Esophagus squamous epithelium (tissue), 5 donors: ENCODE measurements at places on chromosomes 3 and 15. TPM values are rescaled to one million over a fixed set of nuclear protein-coding genes. Genes with fewer than 3 reads are reported as not detected.

GRCh38 chr3:50474717-50475116 is 28.7 kb downstream of the CACNA2D2 start:
- H3K27me3 ChIP-seq: no peaks in the 10 kb centered on the region
- H3K4me1 ChIP-seq: no peaks in the 10 kb centered on the region
- no peak overlapping the region for H3K4me3 ChIP-seq

- peak within 1 kb of the TSS; percentile 93 for H3K27ac ChIP-seq
- peak within 1 kb of the TSS; percentile 90 for H3K4me3 ChIP-seq
- H3K4me1 ChIP-seq: peaks cover 27% of the 10 kb centered on the region
- DNase-seq: peak; percentile 91
Observed at GRCh38 chr15:72272213-72272996, at the start of gene PARP6. PARP6 (minus strand) TSS chr15:72272554; CDS start chr15:72267477, 5,077 bp downstream.

GRCh38 chr3:34106879-34107278 is 308.4 kb downstream of the PDCD6IP start:
- no peak overlapping the region for H3K4me3 ChIP-seq
- H3K36me3 ChIP-seq: no peaks in the 10 kb centered on the region
- H3K4me1 ChIP-seq: no peaks in the 10 kb centered on the region
- no peaks in the 10 kb centered on the region for H3K27me3 ChIP-seq
- no peak overlapping the region for H3K27ac ChIP-seq

DNA sequence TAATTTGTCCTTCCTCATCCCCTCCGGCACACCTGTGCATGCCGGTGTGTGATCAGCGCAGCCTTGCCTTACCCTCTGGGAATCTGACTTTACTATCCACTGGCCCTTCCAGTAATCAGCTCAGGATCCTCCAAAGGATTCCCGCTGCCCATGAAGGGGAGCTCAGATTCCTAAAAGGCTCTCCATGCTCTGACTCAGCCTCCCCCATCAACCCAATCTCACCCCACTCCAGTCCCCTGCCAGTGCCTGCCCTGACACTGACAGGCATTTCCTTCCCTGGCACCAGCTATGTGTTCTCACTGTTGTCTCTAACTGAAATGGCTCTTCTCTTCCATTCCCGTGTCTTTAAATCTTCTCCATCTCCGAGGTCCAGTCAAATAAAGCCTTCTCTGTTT is 7.3 kb upstream of the BCL2A1 start:
- no peak overlapping the region for H3K4me3 ChIP-seq
- peaks cover 3% of the 10 kb centered on the region for H3K4me1 ChIP-seq
- DNase-seq: no peak
- no peaks in the 10 kb centered on the region for H3K27me3 ChIP-seq
- no peaks in the 10 kb centered on the region for H3K36me3 ChIP-seq
- peak overlapping the region; percentile 45 for H3K27ac ChIP-seq

DNA sequence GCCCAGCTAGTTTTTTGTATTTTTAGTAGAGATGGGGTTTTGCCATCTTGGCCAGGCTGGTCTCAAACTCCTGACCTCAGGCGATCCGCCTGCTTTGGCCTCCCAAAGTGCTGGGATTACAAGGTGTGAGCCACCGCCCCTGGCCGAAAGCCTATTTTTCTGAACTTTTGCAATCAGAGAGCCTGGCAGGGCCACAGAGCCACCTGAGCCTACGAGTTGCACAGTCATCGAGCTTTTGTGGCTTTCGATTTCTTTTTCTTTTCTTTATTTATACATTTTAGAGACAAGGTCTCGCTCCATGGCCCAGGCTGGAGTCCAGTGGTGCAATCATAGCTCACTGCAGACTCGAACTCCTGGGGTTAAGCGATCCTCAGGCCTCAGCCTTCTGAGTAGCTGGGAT is 140.4 kb downstream of the NSMCE3 start:
- H3K27ac ChIP-seq: no peak overlapping the region
- H3K36me3 ChIP-seq: no peaks in the 10 kb centered on the region
- H3K4me3 ChIP-seq: no peak overlapping the region
- no peaks in the 10 kb centered on the region for H3K27me3 ChIP-seq

GRCh38 chr3:182115328-182116015 is 403.7 kb downstream of the SOX2 start:
- H3K27ac ChIP-seq: peak overlapping the region; percentile 62
- no peak for DNase-seq
- no peaks in the 10 kb centered on the region for H3K27me3 ChIP-seq
- H3K36me3 ChIP-seq: no peaks in the 10 kb centered on the region
- H3K4me1 ChIP-seq: no peaks in the 10 kb centered on the region

DNA sequence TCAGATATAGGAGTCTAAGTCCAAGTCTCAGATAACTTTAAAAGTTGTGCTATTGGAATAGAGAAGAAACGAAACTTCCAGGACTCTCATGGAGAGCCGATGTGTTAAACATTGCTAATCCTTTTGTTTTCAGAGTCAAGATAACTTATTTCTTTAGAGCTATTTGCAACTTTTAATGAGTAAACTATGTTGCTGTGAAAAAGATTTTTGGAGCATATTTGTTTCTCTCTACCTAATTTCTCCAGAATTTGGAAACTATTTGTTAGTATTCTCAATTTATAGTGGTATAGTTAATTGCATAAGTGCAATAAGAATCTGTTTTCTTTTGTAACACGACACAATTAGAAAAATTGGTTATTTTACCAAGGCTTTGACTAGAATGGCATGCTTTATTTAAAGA is 588.9 kb downstream of the NTRK3 start:
- no peak overlapping the region for H3K4me3 ChIP-seq
- H3K36me3 ChIP-seq: no peaks in the 10 kb centered on the region
- no peak overlapping the region for H3K27ac ChIP-seq

GRCh38 chr3:4270720-4271119 is 32.4 kb upstream of the SETMAR start:
- no peaks in the 10 kb centered on the region for H3K36me3 ChIP-seq
- H3K27me3 ChIP-seq: no peaks in the 10 kb centered on the region
- no peak for DNase-seq
- H3K27ac ChIP-seq: no peak overlapping the region

DNA sequence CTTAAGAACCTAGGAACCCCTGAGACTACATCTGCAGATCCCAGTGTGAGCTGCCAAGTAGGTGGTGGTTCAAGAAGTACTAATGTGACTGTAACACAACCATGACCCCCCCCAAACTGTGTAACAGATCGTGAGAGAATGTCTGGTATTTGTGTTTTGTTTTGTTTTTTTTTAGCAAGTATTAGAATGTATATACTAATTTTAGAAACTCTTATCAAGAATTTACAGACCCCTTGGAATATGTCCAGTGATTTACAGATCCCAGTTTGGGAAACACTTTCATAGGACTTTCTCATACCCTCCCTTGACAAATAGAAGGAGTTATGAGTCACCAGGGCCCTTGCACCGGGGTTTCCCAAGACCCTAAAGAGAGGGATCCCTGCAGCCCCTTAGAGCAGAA is 79.8 kb downstream of the SEMA5B start:
- H3K4me3 ChIP-seq: no peak overlapping the region
- H3K36me3 ChIP-seq: no peaks in the 10 kb centered on the region
- H3K27me3 ChIP-seq: no peaks in the 10 kb centered on the region

DNA sequence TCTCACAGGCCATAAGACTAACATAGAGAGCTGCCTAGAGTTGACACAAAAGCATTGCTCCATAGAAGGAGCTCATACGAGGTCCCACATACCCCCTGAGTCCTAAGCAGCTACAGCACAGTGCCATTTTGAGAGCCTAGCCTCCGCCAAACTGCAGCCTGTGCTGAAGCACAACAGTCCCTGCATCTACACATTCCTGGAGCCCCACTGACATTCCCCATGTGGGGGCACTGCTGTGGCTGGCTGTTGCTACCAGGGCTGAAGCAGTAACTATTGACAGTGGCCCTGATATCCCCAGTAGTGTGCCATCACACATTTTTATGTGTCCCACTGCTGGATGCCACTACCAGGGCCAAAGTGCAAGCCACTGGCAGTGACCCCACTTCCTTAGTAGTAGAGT is 80.3 kb downstream of the CERS3 start:
- DNase-seq: no peak
- H3K36me3 ChIP-seq: no peaks in the 10 kb centered on the region
- no peaks in the 10 kb centered on the region for H3K4me1 ChIP-seq
- H3K27ac ChIP-seq: no peak overlapping the region
- H3K27me3 ChIP-seq: no peaks in the 10 kb centered on the region

DNA sequence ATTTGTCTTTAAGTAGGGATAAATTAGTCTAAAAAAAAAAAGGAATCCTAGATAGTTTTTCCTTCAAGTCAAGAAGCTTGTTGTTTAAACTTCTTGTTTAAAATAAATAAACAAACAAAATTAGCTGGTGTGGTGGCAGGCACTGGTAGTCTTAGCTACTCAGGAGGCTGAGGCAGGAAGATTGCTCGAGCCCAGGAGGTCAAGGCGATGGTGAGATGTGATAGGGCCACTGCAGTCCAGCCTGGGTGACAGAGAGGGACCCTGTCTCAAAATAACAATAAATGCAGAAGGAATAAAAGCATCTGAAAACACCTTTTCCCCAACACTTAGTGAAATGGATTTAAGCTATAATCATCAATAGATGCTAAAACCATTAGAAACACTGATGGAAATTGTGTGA is 19.0 kb downstream of the GLB1 start:
- H3K36me3 ChIP-seq: no peaks in the 10 kb centered on the region
- no peak overlapping the region for H3K4me3 ChIP-seq
- DNase-seq: no peak
- no peak overlapping the region for H3K27ac ChIP-seq

The NPAP1 gene
- not detected for total RNA-seq

- no peaks in the 10 kb centered on the region for H3K4me1 ChIP-seq
- no peak overlapping the region for H3K27ac ChIP-seq
- no peak overlapping the region for H3K4me3 ChIP-seq
- H3K27me3 ChIP-seq: no peaks in the 10 kb centered on the region
- DNase-seq: no peak
- no peaks in the 10 kb centered on the region for H3K36me3 ChIP-seq
Observed at GRCh38 chr3:30083315-30083714, 523.1 kb upstream of the TGFBR2 start.

- H3K27ac ChIP-seq: no peak overlapping the region
- no peaks in the 10 kb centered on the region for H3K4me1 ChIP-seq
- DNase-seq: no peak
- no peak overlapping the region for H3K4me3 ChIP-seq
Observed at GRCh38 chr15:57018151-57018550, 99.7 kb downstream of the TCF12 start.

- H3K27me3 ChIP-seq: no peaks in the 10 kb centered on the region
- no peak overlapping the region for H3K4me3 ChIP-seq
Observed at GRCh38 chr3:112096176-112096575, 10.0 kb downstream of the C3orf52 start.

- no peaks in the 10 kb centered on the region for H3K4me1 ChIP-seq
- H3K36me3 ChIP-seq: no peaks in the 10 kb centered on the region
- no peak for DNase-seq
Observed at GRCh38 chr3:94379264-94379663, 316.4 kb downstream of the NSUN3 start.

The ROPN1 gene
- total RNA-seq: 0.38 TPM

DNA sequence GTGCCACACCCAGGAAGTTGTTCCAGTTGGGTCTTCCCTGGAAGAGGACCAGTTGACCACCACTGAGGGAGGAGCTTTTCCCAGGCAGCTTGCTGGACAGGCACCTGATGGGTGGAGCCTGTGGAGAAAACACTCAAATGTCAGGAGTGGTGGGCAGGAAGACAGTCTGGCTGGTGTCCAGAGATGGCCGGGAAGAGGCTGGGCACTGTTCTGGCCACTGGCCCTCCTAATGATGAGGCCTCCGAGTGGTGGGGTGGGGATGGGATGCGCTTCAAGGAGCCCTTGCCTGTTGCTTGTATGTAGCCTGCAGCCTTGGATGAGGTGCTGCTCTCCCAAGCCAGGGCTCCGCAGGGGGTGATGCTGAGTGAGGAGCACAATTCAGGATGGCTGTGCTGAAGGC is 12.3 kb downstream of the PLEKHO2 start:
- peak overlapping the region; percentile 87 for H3K27ac ChIP-seq
- DNase-seq: no peak
- H3K4me3 ChIP-seq: no peak overlapping the region
- peaks cover 100% of the 10 kb centered on the region for H3K4me1 ChIP-seq

The MUC20 gene
- 23.8 TPM for total RNA-seq

- no peak overlapping the region for H3K27ac ChIP-seq
- H3K27me3 ChIP-seq: peaks cover 62% of the 10 kb centered on the region
- no peak for DNase-seq
- no peaks in the 10 kb centered on the region for H3K36me3 ChIP-seq
- H3K4me1 ChIP-seq: peaks cover 14% of the 10 kb centered on the region
Observed at GRCh38 chr15:89362203-89363101, 27.8 kb upstream of the POLG start.

The ITIH1 gene
- total RNA-seq: not detected
